ENCODE measurements at places on chromosomes 7 and 10.

DNA sequence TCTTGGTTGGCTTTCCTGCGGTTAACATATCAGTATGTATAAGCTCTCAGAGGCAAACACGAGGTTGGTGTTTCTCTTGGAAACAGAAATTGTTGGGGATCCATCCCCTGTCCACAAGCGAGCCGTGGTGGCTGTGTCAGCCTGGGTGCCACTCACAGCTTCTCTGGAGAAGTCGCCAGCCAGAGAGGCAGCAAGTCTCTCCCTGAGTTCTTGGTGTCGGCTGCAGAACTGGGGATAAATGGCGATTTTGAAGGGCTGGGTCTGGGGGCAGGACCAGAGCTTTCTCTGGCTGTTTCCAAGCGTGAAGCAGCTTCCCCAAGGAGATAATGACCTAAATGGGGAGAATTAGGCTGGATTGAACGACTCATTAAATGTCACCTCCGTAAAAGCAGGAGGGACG is 335.3 kb downstream of the GLRX3 start:
- DNase-seq: no peak

- no peak for DNase-seq
These were observed 143.4 kb upstream of the LSM8 start for GRCh38 chr7:118040562-118040961.

GRCh38 chr7:22346383-22347107 is 10.4 kb downstream of the RAPGEF5 start:
- no peak for DNase-seq

GRCh38 chr10:125629758-125630376 is 53.1 kb downstream of the TEX36 start:
- no peak for DNase-seq

DNA sequence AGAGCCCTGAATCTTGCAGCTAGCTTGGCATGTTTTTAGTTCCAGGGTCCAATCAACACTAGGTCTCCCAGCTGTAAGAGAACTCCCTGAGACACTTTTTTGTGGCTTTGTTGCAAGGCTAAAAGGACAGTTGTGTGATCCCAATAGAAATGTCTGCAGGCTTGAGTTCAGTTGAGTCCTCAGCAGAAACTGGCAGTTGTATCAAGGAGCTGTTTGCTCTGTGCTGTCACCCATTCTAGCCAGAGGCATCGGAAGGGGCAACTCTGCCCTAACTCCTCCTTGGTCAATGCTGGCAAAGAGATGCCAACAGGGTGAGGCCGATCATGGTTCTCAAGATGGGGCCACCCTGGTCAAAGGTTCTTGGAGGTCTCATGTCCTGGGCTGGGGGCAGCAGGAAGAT is 224.1 kb downstream of the BUB3 start:
- no peak for DNase-seq
